ENCODE measurements at places on chromosomes 12 and 14.

DNA sequence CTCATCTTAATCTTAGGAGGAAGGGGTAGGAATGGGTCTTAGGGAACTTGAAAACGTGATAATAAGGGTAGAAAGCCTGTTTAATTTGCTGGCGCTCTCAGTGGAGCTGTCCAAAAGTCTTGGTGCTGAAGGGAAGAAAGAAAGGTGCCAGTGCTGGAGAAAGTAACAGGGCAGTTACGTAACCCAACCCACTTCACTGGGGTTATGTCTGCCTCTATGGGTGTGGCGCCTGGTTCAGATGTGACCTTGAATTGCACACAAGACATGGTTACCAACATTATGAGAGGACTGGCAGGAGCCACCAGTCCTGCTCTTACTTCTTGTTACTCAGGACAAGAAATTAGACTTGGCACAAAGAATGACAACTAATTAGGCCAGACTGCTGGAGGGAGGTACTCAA is 18.6 kb upstream of the GPATCH2L start:
- DNase-seq = no peak

- DNase-seq = peak; percentile 12
Observed at GRCh38 chr12:28872654-28873268, 276.3 kb upstream of the FAR2 start.

DNA sequence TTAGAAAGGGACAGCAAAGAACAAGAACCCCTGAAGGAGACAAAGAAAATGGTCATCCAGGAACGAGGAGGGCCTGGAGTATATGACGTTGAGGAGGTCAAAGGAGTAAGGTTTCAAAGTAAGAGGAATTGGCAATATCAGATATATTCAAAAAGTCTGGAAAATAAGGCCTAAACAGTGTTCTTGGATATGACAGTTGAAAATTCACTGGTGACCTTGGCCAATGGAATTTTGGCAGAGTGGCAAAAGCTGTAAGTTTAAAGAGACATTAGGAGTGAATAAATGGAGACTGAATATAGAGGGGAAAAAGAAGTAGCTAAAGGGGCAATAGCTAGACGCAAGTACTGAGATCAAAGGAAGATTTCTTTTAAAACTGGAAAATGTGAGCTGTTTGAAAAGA is 4.1 kb upstream of the ACTN1 start:
- DNase-seq = no peak

DNA sequence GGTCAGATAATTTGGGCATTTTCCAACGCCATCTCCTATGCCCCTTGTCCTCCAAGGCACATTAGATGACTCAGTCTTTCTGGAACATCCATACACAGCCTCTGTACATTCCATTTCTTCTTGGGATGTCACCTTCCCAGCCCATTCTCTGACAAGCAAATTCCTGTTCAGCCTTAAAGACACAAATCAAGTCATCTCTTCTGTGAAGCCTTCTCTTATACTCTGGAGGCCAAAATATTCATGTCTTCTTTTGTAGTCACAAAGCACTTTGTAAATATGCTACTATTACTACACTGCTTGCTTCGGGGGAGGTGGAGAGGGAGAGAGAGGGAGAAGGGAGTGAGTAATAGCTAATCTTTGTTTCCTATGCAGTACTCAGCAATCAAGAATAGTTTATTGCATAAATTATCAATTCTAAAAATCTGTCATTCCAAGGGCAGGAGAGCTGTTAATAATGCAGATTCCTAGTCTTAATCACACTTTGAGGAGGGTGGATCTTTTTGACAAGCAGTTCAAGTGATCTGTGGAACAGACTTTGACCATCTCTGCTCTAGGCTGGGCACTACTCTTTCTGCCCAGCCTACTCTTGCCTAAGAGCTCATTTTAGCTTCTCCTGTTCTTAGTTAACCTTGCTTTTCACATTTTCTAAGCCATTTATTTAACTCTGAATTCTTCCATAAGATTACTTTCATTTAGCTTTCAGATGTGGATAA is 27.9 kb downstream of the KCNMB4 start:
- peak; percentile 4 for DNase-seq
